Aorta (tissue), 5 donors: ENCODE measurements at places on chromosomes 6 and 20.

GRCh38 chr6:158095031-158095430, 73.0 kb downstream of the SERAC1 start:
- DNase-seq, result no peak

GRCh38 chr6:162157167-162157870, 570.2 kb downstream of the PRKN start:
- DNase-seq, result no peak

GRCh38 chr20:31720486-31721407, 1.9 kb downstream of the BCL2L1 start:
- no peak for DNase-seq

DNA sequence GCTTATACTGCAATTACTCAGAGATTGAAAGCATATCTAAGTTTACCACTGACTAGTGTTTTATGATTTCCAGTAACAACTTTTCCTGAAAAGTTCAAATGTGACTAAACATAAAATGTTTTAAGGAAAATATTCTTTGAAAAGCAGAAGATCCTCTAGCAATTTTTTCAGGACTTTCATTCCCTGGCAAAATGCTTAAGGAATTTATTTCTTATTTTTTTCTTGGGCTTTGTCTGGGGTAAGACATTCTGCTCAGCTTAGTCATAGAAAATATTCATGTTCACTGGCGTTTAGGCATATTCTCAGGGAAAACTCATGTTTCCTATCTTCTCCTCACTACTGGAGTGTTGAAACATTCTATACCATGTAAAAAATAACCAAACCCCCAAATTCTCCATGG, 235.3 kb upstream of the CEP162 start:
- DNase-seq, result no peak

- no peak for DNase-seq
Observed at GRCh38 chr6:164022632-164023031, 608.1 kb downstream of the QKI start.

- no peak for DNase-seq
Observed at GRCh38 chr6:158715330-158716311, 65.8 kb downstream of the SYTL3 start.

DNA sequence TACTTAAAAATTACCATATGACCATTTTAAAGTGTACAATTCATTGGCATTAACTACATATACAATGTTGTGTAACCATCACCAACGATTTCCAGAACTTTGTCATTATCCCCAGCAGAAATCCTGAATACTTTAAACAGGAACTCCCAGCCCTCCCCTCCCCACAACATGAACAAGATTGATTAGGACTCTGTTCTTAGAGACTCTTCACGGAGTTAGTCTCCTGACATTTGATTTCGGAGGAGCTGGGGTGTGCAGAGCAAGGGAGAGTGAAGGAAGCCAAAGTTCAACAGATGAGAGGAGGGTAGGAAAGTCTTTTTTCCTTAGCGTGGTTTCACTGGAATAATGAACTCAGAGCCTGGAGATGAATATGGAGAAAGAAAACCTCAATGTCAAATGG, 17.2 kb upstream of the QKI start:
- no peak for DNase-seq

DNA sequence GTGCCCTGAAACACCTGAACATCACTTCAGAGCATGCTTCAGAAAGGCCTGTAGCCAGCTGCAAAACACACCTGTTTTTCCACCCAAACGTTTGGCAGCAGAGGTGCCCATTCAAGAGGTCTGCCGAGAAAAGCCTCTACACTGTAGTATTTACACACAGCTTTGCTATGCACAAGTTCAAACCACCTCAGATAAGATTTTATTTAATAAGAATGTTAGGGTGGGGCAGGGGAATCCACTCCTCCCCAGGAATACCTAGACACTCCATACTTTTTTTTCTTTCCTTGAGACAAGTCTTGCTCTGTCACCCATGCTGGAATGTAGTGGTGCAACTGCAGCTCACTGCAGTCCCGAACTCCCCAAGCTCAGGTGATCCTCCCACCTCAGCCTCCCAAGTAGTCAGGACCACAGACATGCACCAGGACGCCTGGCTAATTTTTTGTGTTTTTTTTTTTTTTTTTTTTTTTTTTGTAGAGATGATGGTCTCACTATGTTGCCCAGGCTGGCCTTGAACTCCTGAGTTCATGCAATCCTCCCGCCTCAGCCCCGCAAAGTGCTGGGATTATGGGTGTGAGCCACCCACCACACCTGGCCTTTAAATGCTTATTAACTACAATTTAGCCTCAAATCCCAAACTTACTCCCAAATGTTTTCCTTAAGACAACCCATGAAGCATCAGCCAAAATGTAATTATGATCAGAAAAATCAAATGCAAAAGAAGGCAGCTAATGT, 9.7 kb downstream of the MRPL14 start:
- DNase-seq, result no peak

GRCh38 chr20:6467562-6467961, 299.9 kb upstream of the BMP2 start:
- no peak for DNase-seq

DNA sequence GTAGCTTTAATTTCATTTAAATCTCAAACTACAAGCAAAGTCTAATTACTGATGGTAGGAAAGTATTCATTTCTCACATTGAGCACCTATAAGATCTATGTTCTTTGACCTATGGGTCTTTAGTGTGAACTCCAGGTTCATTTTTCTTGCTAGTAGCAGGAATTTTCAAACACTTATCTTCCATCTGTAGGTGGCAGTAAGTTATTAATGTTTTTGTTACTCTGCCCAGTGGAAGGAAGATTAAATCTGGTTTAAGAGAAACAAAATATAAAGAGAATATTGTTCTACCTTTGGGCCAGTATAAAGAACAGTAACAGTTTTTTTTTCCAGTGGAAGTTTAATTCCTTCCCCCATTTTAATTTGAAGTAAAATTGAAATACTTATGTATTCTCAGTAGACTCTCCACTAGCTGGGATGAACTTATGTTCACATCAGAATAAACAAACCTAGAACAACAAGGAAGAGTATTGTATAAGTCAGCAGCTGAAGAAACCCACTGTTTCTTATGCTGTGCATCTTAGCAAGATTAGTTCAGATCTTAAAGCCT, 328.2 kb downstream of the PHF3 start:
- no peak for DNase-seq

DNA sequence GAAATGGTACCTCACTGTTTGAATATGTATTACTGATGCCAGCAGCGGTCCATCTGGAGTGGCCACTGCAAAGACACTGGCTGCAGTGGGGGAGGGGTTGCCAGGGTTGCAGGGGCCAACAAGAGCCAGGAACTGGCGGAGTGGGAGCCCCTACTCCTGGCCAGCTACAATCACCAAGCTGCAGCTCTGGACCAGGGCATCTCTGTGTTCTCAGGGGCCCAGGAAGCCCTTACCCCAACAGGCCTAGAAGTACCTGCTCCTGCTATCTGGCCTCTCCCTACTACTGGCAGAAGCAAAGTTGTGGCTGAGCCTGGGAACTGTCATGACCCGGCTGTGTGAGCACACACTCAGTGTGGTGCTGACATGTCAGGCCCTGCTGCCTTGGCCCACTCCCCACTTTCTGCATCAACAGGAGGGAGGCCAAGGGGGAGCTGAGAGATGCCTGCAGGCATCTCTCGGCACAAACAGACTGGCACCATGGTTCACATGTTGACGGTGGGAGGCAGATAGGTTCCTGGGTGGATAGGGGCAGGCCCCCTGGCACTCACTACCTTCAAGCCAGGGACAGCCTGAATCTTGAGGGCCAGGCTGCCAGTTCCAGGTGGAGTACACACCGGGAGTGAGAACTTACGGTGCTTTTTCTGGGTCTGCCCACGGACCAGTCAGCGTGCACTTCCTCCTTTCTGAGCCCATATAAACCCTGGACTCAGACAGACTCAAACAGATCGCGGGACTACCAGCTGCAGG, 1188.0 kb downstream of the GRIK2 start:
- DNase-seq, result peak; percentile 22

- peak; percentile 96 for DNase-seq
Observed at GRCh38 chr20:23152308-23152892, 66.3 kb upstream of the CD93 start.

GRCh38 chr6:139277587-139277986, 14.2 kb downstream of the TXLNB start:
- DNase-seq, result no peak

GRCh38 chr6:69064226-69064625, 429.1 kb downstream of the ADGRB3 start:
- no peak for DNase-seq

DNA sequence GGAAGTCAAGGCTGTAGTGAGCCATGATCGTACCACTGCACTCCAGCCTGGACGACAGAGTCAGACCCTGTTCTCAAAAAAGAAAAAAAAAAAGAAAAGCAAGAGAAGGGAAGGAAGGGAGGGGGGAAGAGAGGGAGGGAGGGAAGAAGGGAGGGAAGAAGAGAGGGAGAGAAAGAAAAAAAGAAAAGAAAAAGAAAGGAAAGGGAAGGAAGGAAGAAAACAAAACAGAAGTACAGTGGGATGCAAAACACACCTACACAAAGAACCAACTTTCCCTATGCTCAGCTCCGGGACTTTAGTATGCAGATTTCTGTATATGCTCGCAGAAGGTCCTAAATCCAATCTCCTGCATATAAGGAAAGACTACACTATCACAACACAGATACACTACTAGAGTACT, 2.5 kb upstream of the WTAP start:
- DNase-seq, result no peak

- DNase-seq, result no peak
Observed at GRCh38 chr20:24723186-24723585, 225.9 kb upstream of the CST7 start.

- DNase-seq, result no peak
Observed at GRCh38 chr20:23315099-23315498, 35.5 kb upstream of the NXT1 start.

GRCh38 chr20:44966030-44966961, at the start of gene STK4:
STK4 (plus strand) TSS chr20:44966512; CDS start chr20:44966569, 57 bp downstream.
- DNase-seq, result peak; percentile 98

DNA sequence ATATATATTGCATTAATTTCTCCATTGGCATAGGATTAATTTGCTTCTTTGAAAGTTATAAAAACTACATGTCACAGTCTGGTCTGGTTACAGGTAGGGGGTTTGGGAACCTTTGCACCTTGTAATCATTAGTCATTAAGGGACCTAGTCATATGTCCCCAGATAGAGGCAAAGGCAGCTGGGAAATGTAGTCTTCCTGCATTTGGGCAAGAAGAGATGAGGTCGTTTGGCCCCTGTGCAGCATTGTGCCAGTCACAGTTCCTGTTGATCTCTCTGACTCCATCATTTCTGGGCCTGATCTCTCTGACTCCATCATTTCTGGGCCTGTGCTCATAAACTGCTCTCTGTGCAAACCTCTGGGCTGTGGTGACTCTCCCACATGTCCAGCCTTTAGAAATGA, 73.2 kb downstream of the BCKDHB start:
- DNase-seq, result no peak

- peak; percentile 25 for DNase-seq
Observed at GRCh38 chr6:7241709-7242645, 71.0 kb downstream of the SSR1 start.

- no peak for DNase-seq
Observed at GRCh38 chr6:6915219-6915618, 192.5 kb upstream of the RREB1 start.

- DNase-seq, result no peak
Observed at GRCh38 chr6:139982195-139982594, 607.7 kb upstream of the CITED2 start.

DNA sequence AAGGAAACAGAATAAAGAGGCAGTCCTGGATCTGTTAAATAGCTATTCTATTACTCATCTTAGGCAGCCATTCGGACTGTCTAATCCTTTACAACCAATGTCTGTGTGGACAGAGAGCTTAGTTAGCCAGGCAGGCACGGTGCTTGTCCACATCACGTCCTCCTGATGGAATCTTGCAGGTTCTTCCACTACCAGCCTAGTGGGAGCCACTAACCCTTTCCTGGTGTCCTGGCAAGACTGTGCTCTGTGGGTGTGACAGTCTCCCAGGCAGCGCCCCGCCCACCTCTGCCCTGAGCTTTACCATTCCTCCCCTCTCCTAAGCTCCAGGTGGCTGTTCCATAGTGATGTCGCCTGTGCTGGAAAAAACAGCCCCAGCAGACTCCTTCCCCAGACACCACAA, 78.3 kb upstream of the CLDN20 start:
- DNase-seq, result no peak

GRCh38 chr6:11700118-11700718, 78.4 kb downstream of the ADTRP start:
- DNase-seq, result no peak

- DNase-seq, result no peak
Observed at GRCh38 chr6:42294759-42295158, 77.1 kb upstream of the MRPS10 start.

GRCh38 chr20:10510216-10510615, 75.1 kb downstream of the SLX4IP start:
- no peak for DNase-seq

DNA sequence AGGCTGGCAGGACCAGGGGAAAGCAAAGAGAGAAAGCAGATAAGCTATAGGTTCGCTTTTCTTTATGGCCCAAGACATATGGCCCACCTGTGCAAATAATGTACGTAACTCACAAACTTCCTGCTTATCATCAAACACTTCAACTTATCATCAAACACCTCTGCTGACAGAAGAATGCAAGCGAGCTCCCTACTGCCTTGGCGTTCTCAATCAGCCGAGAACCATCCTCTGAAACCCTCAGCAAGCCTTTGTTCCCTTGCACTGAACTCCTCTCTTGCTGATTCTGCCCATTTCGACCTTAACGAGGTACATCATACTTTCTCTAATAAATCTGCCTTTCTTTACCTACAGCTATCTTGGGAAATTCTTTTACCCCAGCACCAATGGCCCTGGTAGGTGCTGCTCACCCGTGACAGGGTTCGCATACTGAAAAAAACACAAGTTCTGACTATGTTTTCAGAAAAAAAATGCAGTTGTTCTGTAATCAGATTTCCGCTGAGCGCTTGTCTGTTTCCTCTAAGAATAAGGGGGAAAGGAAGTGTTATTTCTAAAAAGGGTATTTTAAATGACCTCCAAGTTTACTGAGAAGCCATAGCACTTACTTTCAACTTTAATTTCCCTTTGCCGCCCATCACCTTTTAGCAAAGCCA, 28.3 kb downstream of the SERPINB6 start:
- DNase-seq, result no peak

- DNase-seq, result no peak
Observed at GRCh38 chr20:13839421-13840092, 54.7 kb downstream of the NDUFAF5 start.

GRCh38 chr20:16189371-16189770, 383.9 kb downstream of the KIF16B start:
- no peak for DNase-seq
